ENCODE measurements at places on chromosomes 2 and 18. TPM values are rescaled to one million over a fixed set of nuclear protein-coding genes. Genes with fewer than 3 reads are reported as not detected.

Gene C2orf80
- polyA plus RNA-seq = not detected

Gene KCNG2
- not detected for polyA plus RNA-seq

Gene MAP3K19
- polyA plus RNA-seq = not detected

Gene CHRNG
- polyA plus RNA-seq = not detected

Gene ALK
- polyA plus RNA-seq = 0.04 TPM

Gene IMPACT
- polyA plus RNA-seq = 11.9 TPM

Gene COPS8
- 32.1 TPM for polyA plus RNA-seq

Gene NR4A2
- polyA plus RNA-seq = 5.7 TPM

Gene CD8B2
- 1.9 TPM for polyA plus RNA-seq

Gene MAP2
- polyA plus RNA-seq = 3.2 TPM

Gene LONRF2
- under 0.01 TPM for polyA plus RNA-seq

Gene COLEC11
- 1.0 TPM for polyA plus RNA-seq

Gene NEDD4L
- polyA plus RNA-seq = 94.8 TPM

Gene TXNDC2
- not detected for polyA plus RNA-seq

Gene KIAA2012
- polyA plus RNA-seq = 0.07 TPM

Gene SLC40A1
- polyA plus RNA-seq = 72.6 TPM

Gene NMUR1
- 0.81 TPM for polyA plus RNA-seq

Gene ACTG2
- polyA plus RNA-seq = 20.5 TPM

Gene PTRHD1
- 36.9 TPM for polyA plus RNA-seq

Gene ANKRD23
- 3.8 TPM for polyA plus RNA-seq

Gene FBXO41
- 0.54 TPM for polyA plus RNA-seq

Gene ANKRD30B
- polyA plus RNA-seq = not detected

Gene DSC2
- polyA plus RNA-seq = 75.1 TPM

Gene IER3IP1
- 16.2 TPM for polyA plus RNA-seq

Gene CD8B
- polyA plus RNA-seq = 56.0 TPM

Gene IGFBP2
- polyA plus RNA-seq = 9.8 TPM

Gene ARHGAP15
- 16.5 TPM for polyA plus RNA-seq

Gene RELCH
- polyA plus RNA-seq = 8.6 TPM

Gene IFT172
- polyA plus RNA-seq = 35.9 TPM

Gene DSG2
- 28.6 TPM for polyA plus RNA-seq

Gene LCT
- 100.0 TPM for polyA plus RNA-seq

Gene RGPD3
- polyA plus RNA-seq = 0.13 TPM

Gene GALNT5
- 0.81 TPM for polyA plus RNA-seq

Gene NPAS2
- polyA plus RNA-seq = 34.2 TPM

Gene ZNF638
- 54.9 TPM for polyA plus RNA-seq

Gene CXCR1
- not detected for polyA plus RNA-seq

Gene MEIS1
- polyA plus RNA-seq = 15.0 TPM

Gene EVA1A
- 1.1 TPM for polyA plus RNA-seq

Gene SLC19A3
- 8.4 TPM for polyA plus RNA-seq

Gene EPB41L3
- 52.8 TPM for polyA plus RNA-seq

Gene PFN4
- polyA plus RNA-seq = 0.27 TPM

Gene CENPA
- polyA plus RNA-seq = 4.8 TPM

Gene CROCC2
- 0.13 TPM for polyA plus RNA-seq
